ENCODE measurements at places on chromosomes 4 and X.
A peak's percentile ranks its signal among the peaks of the same experiment; 100 is the strongest.

DNA sequence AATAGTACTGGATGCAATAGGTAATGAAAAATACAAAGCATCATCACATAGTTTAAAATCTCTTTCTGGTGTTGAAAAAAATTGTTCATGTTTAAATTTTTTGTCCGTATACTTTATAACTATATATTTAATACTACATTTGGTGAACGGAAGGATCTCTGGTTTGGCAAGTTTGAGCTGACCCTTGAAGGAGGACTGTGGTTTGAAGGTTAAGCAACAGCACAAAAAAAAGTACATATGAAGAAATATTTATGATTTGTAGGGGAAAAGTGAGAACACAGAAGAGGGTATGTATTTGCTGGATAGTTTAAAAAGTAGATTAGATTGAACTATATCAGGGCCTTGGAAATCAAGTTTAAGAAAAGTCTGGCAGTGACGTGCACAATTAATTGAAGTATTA lies 13.3 kb downstream of the SRP72 start:
- no peak for DNase-seq

DNA sequence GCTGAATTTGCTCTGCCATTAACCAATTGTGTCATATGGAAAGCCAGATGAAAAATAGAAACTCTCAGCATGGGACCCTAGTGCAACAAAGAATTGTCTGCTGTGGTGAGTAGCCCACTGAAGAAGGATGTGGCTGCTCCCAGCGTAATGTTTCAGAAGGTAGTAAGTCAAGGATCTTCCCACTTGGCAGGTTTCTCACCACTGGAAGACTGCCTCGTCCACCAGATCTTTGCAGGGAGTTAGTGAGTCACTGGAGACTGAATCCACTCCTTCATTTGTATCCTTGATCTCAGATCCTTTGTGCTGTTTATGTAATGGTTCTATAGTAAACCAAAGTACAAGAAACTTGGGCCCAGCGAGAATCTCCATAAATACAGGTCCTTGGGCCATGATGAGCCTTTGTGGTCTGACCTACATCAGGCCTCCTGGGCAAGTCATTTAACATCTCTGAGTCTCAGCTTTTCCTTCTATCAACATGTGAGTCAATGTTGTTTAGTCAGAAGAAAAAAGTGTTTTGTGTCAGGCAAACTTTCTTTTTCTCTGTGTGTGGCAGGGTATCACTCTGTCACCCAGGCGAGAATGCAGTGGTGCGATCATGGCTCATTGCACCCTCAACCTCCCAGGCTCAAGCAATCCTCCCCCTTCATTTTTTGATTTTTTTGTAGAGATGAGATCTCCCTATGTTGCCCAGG lies 78.0 kb upstream of the CCDC160 start:
- DNase-seq = peak; percentile 12

GRCh38 chr4:166064721-166065120 lies 191.7 kb downstream of the TLL1 start:
- no peak for DNase-seq

- no peak for DNase-seq
Measured at GRCh38 chr4:112563431-112564200, 47.6 kb upstream of the NEUROG2 start.

- DNase-seq = no peak
Measured at GRCh38 chrX:21926527-21927278, 13.8 kb upstream of the SMS start.

GRCh38 chr4:83195269-83195668 lies 80.7 kb upstream of the PLAC8 start:
- no peak for DNase-seq

Data from activated naive CD4-positive, alpha-beta T cell treated with Interleukin-2 at 50 U/mL for 16 hours (primary cell).